Activated T-cell treated with anti-CD3 and anti-CD28 coated beads, Interleukin-2, amount 50 U/mL, for 4 hours (primary cell): ENCODE measurements at places on chromosomes 3 and 15.

GRCh38 chr3:174598885-174599439 lies 260.2 kb upstream of the NAALADL2 start:
- DNase-seq: no peak

- no peak for DNase-seq
These were observed 171.8 kb downstream of the TMEM108 start for GRCh38 chr3:133209871-133210550.

- DNase-seq: no peak
These were observed 28.7 kb downstream of the SH3BP5 start for GRCh38 chr3:15303728-15304127.

DNA sequence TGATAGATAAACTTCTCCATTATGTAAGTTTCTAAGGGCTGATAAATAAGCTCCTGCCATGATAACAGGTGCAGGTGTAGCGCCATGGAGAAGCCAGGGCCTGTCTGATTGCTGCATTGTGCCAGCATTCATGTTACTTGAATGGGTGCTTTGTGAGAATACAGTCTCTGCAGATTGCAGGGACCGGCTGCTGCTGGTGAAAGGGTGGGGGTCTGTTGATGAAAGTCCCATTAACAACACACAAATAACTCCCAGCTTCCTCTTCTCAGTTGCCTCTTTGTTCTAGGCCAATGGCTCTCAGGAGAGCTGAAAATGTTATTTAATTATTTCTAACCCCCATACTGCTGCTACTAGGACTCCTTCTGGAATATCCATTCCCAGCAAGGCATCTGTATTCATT lies 77.2 kb downstream of the RTP4 start:
- DNase-seq: no peak

GRCh38 chr15:82995938-82996337 lies 9.9 kb downstream of the RAMAC start:
- DNase-seq: no peak

GRCh38 chr3:167251678-167252077 lies 128.4 kb downstream of the ZBBX start:
- no peak for DNase-seq

GRCh38 chr15:88663141-88663621 lies 24.4 kb downstream of the ISG20 start:
- DNase-seq: no peak

DNA sequence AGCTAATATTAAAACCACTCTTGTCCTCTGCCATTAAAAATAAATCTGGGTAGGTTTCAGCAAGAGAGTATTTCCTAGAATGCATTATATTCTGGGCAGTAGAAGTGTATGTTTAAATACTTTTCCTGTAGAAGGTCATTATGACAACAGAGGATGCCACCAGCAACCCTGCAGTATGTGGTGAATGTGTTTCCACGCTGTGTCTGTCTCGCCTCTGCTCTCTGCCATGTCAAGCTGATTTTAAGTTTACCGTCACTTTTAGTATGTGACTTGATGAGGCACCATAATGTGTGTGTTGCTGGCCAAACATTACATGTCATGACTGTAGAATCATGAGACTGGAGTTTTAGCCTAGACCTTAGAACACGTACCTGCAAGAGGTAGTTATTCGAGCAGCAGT lies 211.2 kb downstream of the LPP start:
- no peak for DNase-seq

DNA sequence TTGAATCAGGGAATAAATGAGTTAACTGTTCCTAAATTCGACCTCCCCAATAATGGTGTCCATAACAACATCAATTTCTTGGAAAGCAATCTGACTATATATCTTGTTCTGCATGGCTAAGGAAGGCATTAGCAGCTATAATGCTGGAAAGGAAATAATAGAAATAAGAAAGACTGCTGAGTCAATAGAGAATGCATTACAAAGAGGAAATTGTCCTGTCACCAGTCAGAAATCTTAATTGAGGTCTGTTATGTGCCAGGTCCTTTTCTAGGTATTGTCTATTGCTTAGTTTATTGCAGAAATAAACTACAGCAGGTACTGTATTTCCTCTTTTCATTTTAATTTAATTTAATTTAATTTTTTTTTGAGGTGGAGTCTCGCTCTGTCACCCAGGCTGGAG lies 5.9 kb upstream of the PPP1R2 start:
- no peak for DNase-seq

DNA sequence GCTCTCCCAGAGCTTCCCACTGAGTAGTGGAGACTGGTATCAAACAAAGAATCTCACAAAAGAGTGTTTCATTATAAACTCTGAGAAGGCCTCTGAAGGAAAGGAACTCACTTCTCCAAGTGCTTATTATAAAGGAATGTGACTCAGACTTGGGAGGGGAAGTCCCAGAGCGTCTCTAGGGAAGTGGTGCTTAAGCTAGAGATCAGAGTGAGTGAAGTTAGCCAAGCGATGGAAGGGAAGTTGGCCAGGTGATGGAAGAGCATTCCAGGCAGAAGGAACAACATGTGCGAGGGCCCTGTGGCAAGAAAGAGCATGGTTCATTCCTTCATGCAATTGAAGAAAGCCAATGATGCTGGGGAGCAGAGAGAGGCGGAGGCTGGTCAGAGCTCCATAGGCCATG lies 2.3 kb downstream of the XYLB start:
- DNase-seq: no peak

- no peak for DNase-seq
These were observed 230.2 kb downstream of the ZNF621 start for GRCh38 chr3:40754994-40755393.

DNA sequence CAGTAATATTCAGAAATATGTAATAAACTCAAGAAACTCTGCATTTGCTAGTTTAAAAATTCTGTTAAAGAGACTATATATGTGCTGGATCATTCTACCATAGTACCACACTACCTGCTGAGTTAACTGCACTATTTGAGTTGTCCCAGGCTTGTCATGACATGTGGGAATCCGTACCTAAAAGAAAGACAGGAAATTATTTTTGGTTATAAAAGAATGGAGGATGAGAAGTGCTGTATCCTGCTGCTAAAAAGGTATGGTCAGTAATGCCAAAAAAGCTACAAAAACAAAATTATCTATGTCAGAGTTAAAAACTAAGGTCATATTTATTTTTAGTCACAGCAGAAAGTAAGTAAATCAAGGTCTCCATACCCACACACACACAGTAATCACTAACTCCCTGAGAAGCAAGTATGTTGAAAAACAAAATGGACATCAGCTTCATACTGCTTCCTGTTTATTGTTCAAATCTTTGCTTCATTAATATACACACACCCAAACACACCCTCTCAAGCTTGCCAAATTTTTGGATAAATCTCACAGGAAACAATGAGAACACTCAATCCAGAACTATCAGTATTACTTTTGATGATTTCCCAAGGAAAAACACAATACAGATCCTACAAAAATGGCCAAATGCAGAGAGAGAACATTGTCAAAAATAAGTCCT lies 33.7 kb downstream of the DENND6A start:
- DNase-seq: no peak

DNA sequence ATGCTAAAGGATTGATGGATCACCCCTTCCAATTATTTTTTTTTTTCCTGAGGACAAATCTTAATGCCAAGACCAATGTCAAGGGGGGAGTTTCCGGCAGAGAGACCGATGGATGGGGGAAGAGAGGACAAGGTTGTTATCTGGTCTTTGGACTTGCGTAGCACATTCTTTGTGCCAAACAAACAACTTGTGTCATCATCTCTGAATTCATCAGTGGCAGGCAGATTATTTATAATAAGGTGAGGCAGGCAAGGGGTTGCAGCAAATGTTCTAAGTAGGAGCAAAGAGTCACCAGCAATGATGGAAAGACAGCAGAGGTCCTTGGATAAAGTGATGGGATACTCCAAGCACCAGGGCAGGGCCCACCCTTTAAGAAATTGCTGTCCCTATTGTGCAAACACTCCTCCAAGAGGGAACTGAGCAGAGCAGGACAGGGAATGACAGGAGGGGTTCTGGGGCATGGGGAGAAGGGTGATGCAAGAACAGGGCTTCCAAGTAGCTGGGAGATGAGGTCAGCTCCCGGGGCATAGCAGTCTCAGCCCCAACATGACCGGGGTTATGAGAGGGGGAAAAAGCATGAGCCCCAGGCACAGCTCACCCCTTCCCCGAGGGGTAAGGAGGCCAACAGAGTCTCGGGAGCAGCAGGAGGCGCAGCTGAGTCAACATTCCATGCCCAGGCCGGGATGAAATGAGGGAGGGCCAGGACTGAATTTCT lies 57.4 kb downstream of the ANXA2 start:
- DNase-seq: no peak

DNA sequence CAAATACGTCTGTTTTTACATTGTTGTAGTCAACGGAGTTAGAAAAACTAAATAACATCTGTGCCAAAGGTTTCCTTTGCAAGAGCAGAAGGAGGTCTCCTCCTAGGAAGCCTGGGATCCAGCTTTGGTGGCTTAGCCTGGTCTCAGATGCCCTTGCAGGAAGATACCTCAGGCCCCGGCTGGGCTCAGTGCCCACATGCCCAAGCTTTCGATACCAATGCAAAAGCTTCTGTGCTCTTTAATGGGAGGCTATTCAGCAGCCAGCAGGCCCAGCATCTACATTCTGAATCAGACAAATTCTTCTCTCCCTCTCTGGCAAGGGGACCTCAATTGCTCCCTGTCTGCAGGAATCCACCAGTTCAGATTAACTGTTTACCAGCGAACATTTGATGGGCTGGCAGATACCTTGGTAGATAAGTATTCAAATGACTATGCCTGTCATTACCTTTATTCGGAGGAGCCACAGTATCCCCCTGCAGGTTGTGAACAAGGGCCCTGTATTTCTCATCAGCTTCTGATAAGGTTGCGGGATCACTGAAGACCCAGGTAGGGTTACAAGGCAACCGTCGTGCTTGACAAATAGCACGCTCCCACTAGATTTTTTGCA lies 180.1 kb upstream of the KBTBD8 start:
- no peak for DNase-seq

- DNase-seq: no peak
These were observed 41.3 kb upstream of the CORO2B start for GRCh38 chr15:68537506-68537905.

GRCh38 chr15:40094156-40094555 lies 14.5 kb downstream of the BMF start:
- no peak for DNase-seq

- no peak for DNase-seq
These were observed 2.1 kb downstream of the RNU5B-1 start for GRCh38 chr15:65306551-65306950.

DNA sequence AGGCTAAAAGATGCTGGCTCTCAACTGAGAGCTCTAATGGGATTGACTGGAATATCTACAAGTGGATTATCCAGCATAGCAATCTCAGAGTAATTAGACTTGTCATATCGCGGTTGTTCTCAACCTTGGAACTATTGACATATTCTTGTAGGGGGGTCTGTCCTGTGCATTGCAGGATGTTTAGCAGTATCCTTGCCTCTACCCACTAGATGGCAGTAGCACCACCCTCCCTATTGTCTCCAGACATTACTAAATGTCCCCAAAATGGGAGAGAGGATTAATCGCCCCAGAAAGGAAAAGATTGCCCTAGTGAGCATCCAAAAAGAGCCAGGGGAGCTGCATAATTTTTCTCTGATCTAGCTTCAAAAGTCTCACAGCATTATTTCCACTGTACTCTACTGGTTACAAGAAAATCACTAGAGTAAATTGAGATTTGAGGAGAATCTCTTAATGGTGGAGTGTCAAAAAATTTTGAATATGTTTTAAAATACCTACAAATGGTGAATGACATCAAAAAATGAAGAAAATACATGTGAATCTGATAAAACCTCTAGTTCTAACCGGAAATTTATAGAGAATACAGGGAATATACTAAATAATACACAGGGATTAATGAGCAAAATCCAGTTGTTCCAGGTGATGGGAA lies 388.2 kb upstream of the AGTR1 start:
- DNase-seq: no peak

GRCh38 chr3:183214277-183214612 lies 38.8 kb upstream of the B3GNT5 start:
- no peak for DNase-seq

DNA sequence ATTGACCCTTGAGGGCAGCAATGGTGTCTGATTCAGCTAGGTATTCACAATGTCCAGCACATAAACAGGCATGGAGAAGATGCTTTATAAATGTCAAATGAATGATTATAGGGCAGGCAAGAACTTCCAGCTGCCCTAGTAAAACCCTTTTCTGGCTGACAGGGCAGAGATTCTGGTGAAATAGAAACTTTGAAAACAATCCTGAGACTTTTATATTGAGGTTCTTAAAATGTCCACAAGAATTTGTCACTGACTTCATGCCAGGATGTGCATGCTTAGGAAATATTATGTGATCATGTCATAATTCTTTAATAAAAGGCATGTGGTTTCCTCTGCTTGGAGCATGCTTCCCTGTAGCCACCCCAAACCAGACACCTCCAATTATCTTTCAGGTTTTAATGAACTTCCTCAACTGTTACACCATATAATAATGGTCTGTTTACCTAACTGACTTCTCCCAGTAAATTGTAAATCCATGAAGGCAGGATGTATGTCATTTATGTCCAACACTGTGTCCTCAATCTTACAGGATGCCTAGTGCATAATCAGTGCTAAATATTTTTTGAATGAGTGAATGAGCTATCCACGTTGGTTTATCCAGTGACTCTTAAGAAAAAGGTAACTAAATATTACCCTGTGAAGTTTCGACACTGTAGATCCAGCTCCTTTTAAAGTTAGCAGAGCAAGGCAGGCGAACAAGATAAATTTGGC lies 43.4 kb upstream of the CLRN1 start:
- DNase-seq: no peak

DNA sequence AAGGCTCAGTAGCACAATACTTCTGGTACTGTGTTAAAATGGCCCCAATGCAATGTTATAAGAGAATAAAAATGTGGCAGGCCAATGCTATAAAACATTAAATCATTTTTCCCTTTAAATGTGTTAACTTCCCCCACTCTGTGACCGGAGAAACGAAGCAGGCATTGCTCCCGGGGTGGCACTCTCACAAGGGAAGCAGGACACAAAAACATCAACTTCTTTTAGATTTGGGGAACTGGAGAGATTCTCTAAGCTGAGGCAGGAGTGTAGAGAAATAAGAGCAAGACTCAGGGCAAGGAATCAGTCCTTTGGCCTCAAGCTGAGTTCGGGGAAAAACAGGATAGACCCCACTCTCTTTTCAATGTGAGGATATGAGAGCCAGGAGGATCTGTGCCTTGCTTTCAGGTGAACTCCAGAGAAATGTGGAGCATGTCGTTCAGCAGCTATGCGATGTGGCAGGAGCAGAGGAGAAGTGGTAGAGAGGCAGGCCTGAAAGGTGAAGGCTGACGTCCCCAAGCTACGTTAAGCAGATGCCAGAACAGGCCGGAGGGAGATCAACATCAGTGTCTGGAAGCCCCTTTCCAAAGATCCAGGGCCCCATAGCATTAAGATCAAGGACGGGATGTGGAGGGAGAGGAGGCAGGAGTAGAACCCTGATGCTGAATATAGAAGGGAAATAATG lies 160.2 kb downstream of the PLD1 start:
- no peak for DNase-seq
